Upper lobe of right lung (tissue), 1 donor: ENCODE measurements at places on chromosomes 6 and 20. TPM values are rescaled to one million over a fixed set of nuclear protein-coding genes. Genes with fewer than 3 reads are reported as not detected.

Gene KIF16B
- total RNA-seq: 21.6 TPM

Gene PLCB1
- total RNA-seq: 12.4 TPM

Gene OPRL1
- 1.9 TPM for total RNA-seq

Gene TULP1
- total RNA-seq: not detected

Gene GCNT2
- 27.4 TPM for total RNA-seq

Gene IYD
- total RNA-seq: 1.2 TPM

GRCh38 chr6:63537201-63537958, 34.9 kb upstream of the LOC128125822 start:
- DNase-seq: no peak

DNA sequence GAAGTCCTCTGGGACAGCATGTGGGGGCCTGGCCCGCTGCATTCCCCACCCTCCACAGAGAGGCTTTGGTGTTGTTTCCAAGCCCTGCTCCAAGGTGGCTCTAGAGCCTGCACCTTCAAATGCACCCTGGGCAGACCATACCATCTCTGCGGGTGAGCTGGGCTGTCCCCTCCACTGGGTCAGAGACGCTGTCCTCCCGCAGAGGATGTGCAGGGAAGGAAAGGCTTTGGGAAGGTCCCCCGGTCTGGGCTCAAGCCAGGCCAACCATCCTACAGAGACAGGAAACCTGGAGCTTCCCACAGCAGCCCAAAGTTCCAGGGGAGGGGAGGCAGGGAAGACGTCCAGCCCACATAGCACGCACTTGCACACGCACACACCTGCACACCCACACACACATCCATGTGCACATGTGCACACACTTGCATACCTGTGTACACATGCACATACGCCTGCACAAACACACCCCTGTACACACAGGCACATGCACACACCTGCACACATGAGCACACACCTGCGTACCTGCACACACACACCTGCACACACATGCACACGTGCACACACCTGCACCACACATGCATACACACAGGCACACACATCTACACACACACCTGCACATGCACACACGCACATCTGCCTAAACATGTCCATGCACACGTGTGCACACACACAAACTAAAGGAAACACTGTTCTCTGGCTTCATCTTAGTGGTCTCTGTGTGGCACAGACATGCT, 155.4 kb downstream of the ERMARD start:
- no peak for DNase-seq

DNA sequence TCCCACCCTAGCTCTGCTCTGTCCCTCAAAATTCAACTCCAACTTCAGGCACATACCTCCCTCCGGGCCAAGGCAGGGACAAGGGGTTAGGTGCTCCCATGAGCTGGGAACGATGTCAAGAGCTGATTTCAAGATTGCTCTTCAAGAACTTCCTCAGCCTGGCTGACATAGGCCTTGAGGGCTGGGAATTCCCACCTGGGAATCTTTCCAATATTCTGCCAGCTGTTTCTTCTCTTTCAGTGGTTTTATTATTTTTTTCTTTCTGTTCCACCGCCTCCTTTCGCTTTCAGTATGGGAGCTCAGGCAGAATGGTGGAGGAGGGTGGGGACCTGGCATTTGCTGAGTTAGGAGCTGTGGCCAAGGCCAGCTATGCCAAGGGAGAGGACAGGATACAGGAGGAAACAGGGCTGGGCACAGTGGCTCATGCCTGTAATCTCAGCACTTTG, 33.7 kb downstream of the SRSF3 start:
- peak; percentile 73 for DNase-seq

DNA sequence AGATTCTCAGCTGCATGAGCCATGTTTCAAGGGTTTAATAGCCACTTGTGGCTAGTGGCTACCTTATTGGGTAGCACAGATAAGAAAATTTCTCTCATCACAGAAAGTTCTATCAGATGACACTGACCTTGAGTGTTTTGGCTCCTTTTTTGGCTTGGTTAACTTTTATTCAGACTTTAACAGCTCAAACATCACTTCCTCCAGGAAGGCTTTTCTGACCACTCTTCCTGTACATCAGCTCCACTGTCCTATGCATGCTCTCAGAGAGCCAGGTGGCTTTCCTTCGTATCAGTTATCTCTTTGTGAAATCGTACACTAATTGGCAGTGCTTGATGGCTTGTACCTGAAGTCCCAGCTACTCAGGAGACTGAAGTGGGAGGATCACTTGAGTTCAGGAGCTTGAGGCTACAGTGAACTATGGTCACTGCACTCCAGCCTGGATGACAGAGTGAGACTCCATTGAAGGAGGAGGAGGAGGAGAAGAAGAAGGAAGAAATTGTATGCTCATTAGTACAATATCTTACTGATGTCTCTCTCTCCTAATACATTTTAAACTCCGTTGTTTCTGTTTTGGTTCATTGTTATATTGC, 10.7 kb downstream of the MAFB start:
- no peak for DNase-seq

DNA sequence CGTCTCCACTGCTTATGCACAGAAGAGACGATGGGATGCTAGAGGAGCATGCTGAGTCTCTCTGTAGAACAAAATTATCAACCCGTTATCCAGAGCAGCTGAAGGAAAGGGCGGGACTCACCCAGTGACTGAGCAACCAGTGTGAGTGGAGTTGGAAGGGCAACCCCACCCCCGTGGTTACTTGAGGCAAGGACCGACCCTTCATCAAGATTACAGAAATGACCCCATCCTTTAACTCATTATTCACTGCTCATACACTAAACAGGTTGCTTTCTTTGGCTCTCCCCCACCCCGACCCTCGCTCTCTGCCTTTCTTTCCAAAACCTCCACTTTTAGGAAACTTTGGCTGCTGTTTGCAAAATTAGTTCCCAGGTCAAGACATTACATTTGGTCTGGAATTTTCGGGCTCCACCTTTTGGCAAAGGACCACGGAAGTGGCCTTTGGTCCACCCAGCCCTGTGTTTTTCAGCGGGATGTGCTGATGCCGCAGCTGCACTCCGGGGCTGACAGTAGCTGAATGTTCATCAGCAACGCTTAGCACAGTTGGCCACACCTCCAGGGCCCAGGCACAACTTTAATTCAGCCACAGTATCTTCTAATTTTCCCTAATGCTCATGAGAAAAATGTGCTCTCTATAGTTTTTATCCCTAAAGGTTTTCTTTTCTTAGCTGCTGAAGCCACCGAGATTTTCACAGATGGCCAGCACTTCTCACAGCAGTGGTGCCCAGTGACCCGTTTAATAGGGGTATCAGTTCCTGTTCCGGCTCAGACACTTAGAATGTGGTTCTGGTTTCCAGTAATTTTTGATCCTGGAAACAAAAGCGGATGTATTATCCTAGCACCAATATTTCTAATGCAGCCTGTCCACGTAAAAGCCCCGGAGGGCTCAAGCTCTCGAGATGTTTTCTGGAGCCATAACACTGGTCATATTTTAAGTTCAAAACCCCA, 103.6 kb upstream of the NXT1 start:
- DNase-seq: no peak

- peak; percentile 75 for DNase-seq
Measured at GRCh38 chr20:10501402-10501801, 66.3 kb downstream of the SLX4IP start.

DNA sequence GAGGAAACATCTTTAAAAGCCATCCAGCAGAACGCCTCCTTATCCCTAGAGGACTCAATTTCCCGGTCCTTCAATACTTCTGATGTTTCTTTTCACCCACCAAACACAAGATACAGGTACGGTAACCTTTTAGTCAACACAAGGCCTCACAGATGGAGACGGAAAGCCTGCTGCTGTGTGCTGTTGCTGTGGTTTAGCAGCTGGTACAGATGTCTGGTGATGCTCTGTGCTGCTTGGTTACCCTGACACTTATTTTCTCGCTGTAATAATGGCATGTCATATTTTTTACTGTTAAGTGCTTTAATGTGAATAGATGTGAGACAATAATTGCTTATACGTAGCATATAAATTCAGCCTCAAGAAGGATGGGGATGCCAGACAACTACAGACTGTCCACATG, 25.3 kb downstream of the GMDS start:
- DNase-seq: no peak

GRCh38 chr6:158026901-158027589, 45.4 kb downstream of the SYNJ2 start:
- no peak for DNase-seq

DNA sequence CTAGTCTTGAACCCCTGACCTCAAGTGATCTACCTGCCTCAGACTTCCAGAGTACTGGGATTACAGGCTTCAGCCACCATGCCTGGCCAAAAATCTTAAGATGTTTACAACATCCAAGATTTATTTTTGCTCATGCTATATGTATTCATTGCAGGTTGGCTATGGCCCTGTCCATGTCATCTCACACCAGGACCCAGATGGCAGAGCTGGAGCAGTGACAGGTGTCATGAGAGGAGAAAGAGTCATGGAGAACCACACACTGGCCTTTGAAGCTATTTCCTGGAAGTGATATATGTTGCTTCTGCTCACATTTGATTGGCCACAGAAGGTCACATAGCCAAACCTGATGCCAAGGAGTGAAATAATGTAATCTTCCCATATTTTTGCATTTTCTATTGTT, 13.8 kb upstream of the DDR1 start:
- no peak for DNase-seq
